ENCODE measurements at places on chromosomes 5 and 9.

DNA sequence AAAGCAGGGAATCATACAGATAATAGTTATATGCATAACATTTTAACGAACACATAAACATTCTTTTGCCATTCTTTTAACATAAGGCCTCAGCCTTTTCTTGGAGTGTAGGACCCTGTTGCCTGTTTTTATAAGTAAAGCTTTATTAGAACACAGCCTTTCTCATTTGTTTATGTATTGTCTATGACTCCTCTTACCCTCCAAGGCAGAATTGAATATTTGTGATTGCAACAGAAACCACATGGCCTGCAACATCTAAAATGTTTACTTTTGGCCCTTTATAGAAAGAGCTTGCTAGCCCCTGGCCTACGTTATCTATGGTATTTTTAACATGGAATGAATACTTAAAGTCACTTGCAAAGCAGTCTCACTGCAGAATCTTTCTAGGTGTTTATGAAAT lies 2.6 kb downstream of the SLC31A1 start:
- DNase-seq: no peak

DNA sequence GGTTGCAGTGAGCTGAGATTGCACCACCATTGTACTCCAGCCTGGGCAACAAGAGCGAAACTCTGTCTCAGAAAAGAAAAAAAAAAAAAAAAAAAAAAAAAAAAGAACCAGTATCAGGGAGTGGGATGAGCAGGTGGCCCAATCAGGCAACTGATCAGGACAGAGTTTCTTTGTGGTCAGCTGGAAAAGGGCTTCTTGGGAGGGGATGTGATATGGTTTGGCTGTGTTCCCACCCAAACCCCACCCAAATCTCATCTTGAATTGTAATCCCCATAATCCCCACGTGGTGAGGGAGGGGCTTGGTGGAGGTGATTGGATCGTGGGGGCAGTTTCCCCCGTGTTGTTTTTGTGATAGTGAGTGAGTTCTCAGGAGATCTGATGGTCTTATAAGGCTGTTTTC lies 4.7 kb upstream of the GCNT1 start:
- no peak for DNase-seq

DNA sequence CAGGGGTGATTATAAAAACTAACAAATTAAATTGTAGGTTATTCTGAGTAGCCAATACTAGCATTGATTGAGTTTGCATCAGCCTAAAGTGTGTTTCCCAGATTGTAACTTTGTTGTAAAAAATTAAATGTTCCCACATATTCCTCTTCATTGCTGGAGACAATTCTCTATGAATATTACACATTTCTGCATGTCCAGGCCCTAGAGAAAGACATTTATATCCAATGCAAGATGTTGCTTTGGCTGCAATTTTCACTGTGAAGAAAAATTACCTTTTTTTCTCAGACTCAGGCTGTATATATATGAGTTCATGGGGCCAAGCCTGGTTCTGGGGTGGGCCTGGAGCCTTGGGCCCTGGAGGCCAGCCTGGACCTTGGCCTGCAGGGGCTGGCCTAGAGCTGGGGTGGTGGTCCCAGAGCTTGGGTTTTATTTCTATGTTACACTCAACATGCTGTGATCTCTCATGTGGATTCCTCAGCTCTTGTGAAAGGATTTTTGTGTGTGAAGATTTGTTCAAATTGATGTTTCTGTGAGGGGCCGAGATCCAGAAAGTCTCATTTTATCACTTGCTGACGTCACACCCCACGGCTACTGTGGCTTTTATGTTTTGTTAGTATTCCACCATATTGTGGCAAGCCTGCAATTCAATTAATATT lies 232.5 kb downstream of the SPATA31A1 start:
- no peak for DNase-seq

GRCh38 chr9:96513622-96514021 lies 63.7 kb downstream of the HABP4 start:
- DNase-seq: no peak

DNA sequence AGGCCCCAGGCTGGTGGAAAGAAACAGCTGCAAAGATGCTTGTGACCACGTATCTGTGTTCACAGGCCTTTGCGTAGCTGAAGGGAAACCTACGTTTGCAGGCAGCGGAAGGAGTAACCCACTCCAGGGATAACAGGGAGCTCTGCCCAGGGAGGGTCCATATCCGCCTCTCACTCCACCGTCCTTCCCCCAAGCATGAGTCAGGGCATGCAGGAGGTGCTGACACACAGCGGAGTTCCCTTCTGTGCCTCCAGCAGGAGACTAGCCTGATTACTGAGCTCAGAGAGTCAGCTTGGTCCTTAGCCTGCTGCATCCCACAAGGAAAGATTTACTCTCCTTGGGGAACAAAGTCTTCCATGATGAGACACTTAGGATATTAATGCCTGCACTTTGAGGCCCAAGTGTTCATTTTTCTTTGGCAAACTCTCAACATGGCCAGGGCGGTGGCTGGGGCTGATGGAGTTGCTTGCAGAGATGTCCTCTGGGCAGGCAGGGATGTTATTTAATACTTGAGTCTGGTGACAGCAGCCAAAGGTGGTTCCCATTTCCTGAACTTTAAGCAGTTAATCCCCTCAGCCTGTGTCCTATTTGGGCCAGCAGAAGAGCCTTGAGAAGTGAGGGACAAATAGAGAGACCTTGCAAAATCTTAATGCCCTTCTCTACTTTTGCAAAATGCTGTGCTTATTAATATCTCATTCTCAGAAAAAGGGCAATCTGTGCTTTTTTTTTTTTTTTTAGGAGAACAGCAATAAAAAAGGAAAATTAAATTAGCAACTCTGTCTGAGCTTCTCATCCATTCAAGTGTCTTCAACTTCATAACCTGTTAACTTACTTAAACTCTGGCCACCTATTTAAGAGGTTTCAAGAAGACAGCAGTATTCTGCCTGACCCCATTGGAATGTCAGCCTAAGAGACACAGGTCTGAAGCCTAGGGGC lies 222.1 kb downstream of the HSPA4 start:
- no peak for DNase-seq

- DNase-seq: no peak
Observed at GRCh38 chr5:181221105-181221791, 1.8 kb upstream of the TRIM41 start.

- no peak for DNase-seq
Observed at GRCh38 chr5:157106630-157107461, 2.0 kb downstream of the HAVCR2 start.
